ENCODE measurements at places on chromosomes 11 and 22.

DNA sequence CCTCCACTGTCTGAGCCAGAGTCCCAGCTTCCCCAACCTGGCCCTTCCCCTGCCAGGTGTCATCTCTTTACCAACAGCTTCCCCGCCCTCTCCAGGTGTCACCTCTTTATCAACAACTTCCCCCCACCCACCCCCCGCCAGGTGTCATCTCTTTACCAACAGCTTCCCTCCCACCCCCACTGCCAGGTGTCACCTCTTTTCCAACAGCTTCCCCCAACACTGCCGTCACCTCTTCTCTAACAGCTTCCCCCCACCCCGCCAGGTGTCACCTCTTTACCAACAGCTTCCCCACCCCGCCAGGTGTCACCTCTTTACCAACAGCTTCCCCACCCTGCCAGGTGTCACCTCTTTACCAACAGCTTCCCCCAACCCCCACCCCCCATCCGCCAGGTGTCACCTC lies 29.8 kb upstream of the TTLL12 start:
- no peak for DNase-seq

DNA sequence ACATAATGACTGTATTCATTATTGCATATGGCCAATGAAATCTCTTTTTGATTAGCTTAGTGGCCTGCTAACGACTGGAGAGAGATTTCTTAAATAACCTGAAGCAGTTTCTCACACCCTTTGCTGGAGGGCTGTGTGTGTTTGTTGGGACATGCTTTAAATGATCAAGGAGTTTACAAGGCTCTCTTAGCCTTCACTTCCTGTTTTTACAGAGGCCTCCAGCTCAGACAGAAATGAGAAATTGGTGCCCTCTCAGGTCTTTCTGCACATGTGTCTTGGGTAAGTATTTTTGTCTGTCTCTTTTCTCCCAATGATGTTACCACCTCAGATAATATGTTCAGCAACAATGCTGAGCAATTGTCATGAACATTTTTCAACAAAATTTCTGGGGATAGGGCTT lies 884.4 kb upstream of the CNTN5 start:
- no peak for DNase-seq

GRCh38 chr11:11789735-11790369 lies 51.9 kb upstream of the USP47 start:
- DNase-seq: no peak

DNA sequence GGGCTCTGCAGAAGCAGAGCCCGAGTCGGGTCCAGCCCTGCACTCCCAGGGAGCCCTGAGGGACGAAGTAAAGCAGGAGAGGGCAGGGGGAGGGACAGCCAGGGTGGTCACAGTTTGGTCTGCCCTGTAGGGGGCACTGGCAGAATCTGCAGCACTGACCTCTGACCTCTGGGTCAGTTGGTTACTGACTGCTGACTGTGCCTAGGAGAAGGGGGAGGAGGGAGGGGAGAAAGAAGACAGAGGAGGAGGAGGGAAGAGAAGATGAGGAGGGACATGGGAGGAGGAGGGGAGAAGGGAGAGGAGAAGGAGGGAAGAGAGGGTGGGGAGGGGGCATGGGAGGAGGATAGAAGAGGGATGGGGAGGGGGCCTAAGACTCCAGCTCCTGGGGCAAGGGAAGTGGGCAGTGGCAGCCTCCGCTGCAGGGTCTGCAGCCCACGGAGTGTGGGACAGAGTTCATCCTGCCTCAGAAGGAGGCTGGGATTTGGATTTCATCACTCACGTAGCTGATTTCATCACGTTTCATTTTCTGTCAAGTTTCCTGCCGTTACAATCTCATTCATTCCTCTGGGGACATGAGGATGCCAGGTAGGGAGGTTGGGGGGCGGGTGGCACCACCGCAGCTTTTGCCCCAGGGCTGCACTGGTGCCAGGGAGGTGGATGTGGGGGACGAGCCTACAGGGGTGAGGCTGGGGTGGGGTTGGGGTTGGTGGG lies 55.2 kb downstream of the FLRT1 start:
- no peak for DNase-seq

GRCh38 chr11:70886676-70887541 lies 365.5 kb downstream of the SHANK2 start:
- DNase-seq: no peak

- DNase-seq: no peak
These were observed 234.8 kb downstream of the CADM1 start for GRCh38 chr11:115269191-115269950.

DNA sequence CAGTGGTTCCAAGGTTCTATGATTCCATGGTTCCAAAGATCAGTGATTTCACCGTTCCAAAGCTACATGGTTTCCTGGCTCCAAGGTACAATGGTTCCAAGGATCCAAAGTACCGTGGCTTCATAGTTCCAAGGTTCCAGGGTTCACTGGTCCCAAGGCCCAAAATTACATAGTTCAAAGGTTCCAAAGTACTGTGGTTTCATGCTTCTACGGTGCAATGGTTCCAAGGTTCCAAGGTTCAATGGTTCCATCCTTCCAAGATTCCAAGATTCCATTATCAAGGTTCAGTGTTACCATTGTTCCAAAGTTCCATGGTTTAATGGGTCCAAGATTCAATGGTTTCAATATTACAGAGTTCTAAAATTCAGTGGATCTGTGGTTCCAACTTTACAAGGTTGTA lies 43.0 kb upstream of the SEPTIN5 start:
- no peak for DNase-seq
